A549 treated with AZD2906 at 1 μM for 4 hours (cell line): ENCODE measurements at places on chromosomes 2 and 18. TPM values are rescaled to one million over a fixed set of nuclear protein-coding genes. Genes with fewer than 3 reads are reported as not detected.

The IL37 gene
- total RNA-seq: not detected in 5 replicates

The NGEF gene
- total RNA-seq: 13.0 to 16.8 TPM (median 15.5 TPM) in 5 replicates

The FAM110C gene
- 0.17 to 0.40 TPM (median 0.32 TPM) in 5 replicates for total RNA-seq

The DPYSL5 gene
- 4.1 to 5.6 TPM (median 5.2 TPM) in 5 replicates for total RNA-seq

The LIMS1 gene
- total RNA-seq: 45.2 to 67.4 TPM (median 59.9 TPM) in 5 replicates
